Activated naive CD4-positive, alpha-beta T cell treated with anti-CD3 and anti-CD28 coated beads, Interleukin-2, amount 10 ng/mL, durations not matched to agents 7 days and 5 days (primary cell): ENCODE measurements at places on chromosomes 2 and 18.

- DNase-seq: no peak
- H3K4me3 ChIP-seq: no peak overlapping the region
- no peak overlapping the region for H3K27ac ChIP-seq
Measured at GRCh38 chr2:210460322-210461227, 16.0 kb downstream of the LANCL1 start.

DNA sequence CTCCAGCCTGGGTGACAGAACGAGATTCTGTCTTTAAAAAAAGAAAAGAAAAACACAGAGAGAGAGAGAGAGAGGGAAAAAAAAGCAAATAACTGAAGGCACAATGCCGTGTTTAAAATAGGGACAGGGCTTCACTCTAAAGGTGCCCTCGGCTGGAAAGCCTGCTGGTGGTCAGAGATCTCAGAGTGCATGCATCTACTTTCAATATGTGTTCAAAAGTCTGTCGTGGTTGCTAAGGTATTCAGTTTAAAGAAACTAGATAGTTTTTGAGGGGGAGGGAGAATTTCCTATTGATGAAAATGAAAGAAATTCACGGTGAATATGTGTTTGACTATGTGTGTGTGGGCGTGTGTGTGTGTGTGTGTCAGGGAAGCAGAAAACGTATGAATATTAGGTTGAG is 11.0 kb upstream of the CBLN2 start:
- no peaks in the 10 kb centered on the region for H3K4me1 ChIP-seq
- DNase-seq: no peak
- H3K4me3 ChIP-seq: no peak overlapping the region
- H3K36me3 ChIP-seq: no peaks in the 10 kb centered on the region
- no peak overlapping the region for H3K27ac ChIP-seq

- DNase-seq: no peak
- H3K27me3 ChIP-seq: no peaks in the 10 kb centered on the region
- H3K27ac ChIP-seq: no peak overlapping the region
- peaks cover 30% of the 10 kb centered on the region for H3K36me3 ChIP-seq
- H3K4me3 ChIP-seq: no peak overlapping the region
Measured at GRCh38 chr2:102433973-102434654, 11.2 kb downstream of the IL18RAP start.

- no peak overlapping the region for H3K27ac ChIP-seq
- H3K4me1 ChIP-seq: no peaks in the 10 kb centered on the region
- no peak for DNase-seq
Measured at GRCh38 chr2:122023059-122023864, 267.8 kb downstream of the TSN start.

GRCh38 chr18:32879497-32879896 is 106.7 kb upstream of the KLHL14 start:
- no peak overlapping the region for H3K27ac ChIP-seq
- no peak for DNase-seq
- no peaks in the 10 kb centered on the region for H3K4me1 ChIP-seq
- no peak overlapping the region for H3K4me3 ChIP-seq
- H3K36me3 ChIP-seq: no peaks in the 10 kb centered on the region

GRCh38 chr2:219198974-219199373 is 7.6 kb upstream of the ZFAND2B start:
- H3K4me1 ChIP-seq: peaks cover 8% of the 10 kb centered on the region
- peaks cover 33% of the 10 kb centered on the region for H3K27me3 ChIP-seq
- DNase-seq: no peak
- H3K36me3 ChIP-seq: peaks cover 3% of the 10 kb centered on the region

GRCh38 chr2:129877795-129878775 is 101.4 kb upstream of the RAB6C start:
- DNase-seq: no peak
- peaks cover 4% of the 10 kb centered on the region for H3K27me3 ChIP-seq
- no peaks in the 10 kb centered on the region for H3K36me3 ChIP-seq
- H3K27ac ChIP-seq: no peak overlapping the region
- peaks cover 11% of the 10 kb centered on the region for H3K4me1 ChIP-seq

GRCh38 chr2:69956475-69956979 is 4.9 kb downstream of the ASPRV1 start:
- H3K4me3 ChIP-seq: no peak overlapping the region
- DNase-seq: no peak
- peaks cover 5% of the 10 kb centered on the region for H3K4me1 ChIP-seq
- H3K27ac ChIP-seq: no peak overlapping the region
- peaks cover 84% of the 10 kb centered on the region for H3K27me3 ChIP-seq

- no peak overlapping the region for H3K4me3 ChIP-seq
- no peak for DNase-seq
- no peaks in the 10 kb centered on the region for H3K27me3 ChIP-seq
- no peak overlapping the region for H3K27ac ChIP-seq
Measured at GRCh38 chr18:55866886-55867285, 278.9 kb upstream of the TCF4 start.

DNA sequence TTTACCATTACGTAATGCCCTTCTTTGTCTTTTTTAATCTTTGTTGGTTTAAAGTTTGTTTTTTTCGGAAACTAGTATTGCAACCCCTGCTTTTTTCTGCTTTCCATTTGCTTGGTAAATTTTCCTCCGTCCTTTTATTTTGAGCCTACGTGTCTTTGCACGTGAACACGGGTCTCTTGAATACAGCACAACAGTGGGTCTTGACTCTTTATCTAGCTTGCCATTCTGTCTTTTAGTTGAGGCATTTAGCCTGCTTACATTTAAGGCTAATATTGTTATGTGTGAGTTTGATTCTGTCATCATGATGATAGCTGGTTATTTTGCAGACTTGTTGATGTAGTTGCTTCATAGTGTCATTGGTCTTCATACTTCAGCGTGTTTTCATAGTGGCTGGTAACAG is 37.5 kb upstream of the TTC39C start:
- H3K36me3 ChIP-seq: peaks cover 25% of the 10 kb centered on the region
- peaks cover 39% of the 10 kb centered on the region for H3K4me1 ChIP-seq
- DNase-seq: no peak
- no peak overlapping the region for H3K4me3 ChIP-seq

DNA sequence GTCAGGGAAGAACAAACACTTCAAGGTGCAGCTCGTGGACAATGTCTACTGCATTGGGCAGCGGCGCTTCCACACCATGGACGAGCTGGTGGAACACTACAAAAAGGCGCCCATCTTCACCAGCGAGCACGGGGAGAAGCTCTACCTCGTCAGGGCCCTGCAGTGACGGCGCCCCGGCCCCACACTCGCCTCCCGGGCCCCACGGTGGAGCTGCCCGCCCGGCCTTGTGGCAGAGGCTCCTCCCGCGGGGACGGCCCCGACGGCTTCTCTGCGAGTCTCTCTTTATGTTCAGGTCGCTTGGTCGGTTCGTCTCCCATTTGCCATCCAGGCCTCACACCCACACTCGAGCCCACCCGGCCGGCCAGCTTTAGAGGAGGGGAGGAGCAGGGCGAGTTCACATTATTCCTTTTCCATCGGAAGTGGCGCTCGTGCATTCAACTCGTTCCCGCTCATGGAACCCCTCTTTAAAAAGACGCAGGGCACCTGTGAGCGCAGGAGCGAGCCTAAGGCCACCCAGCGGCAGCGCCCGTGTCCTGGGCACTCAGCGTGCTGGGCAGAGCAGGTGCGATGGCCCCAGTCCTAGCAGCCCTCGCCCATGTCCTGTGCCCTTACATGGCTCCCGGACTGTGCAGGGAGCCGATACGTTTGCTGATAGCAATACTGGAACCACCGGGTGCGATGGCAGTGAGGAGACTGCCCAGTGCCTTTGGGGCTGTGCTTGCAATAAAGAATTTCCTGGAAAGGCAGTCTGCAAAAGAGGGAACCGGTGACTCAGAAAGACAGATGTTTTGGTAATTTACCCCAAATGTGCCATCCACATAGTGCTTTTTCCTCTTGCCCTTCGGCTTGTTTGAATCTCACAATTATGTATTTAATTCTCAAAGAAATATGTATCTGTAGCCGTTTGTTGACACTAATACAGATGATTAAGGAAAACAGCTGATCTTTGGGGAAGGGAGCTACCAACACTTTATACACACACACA is 148.6 kb downstream of the NCK2 start:
- peak overlapping the region; percentile 37 for H3K27ac ChIP-seq
- no peaks in the 10 kb centered on the region for H3K27me3 ChIP-seq
- DNase-seq: no peak
- no peak overlapping the region for H3K4me3 ChIP-seq
- H3K36me3 ChIP-seq: peaks cover 74% of the 10 kb centered on the region
- H3K4me1 ChIP-seq: peaks cover 25% of the 10 kb centered on the region
